CD4-positive, alpha-beta memory T cell (primary cell): ENCODE measurements at places on chromosomes 7 and 10. TPM values are rescaled to one million over a fixed set of nuclear protein-coding genes. Genes with fewer than 3 reads are reported as not detected.
A peak's percentile ranks its signal among the peaks of the same experiment; 100 is the strongest.

SPDYE2 gene
- 0.28 TPM for total RNA-seq

DNA sequence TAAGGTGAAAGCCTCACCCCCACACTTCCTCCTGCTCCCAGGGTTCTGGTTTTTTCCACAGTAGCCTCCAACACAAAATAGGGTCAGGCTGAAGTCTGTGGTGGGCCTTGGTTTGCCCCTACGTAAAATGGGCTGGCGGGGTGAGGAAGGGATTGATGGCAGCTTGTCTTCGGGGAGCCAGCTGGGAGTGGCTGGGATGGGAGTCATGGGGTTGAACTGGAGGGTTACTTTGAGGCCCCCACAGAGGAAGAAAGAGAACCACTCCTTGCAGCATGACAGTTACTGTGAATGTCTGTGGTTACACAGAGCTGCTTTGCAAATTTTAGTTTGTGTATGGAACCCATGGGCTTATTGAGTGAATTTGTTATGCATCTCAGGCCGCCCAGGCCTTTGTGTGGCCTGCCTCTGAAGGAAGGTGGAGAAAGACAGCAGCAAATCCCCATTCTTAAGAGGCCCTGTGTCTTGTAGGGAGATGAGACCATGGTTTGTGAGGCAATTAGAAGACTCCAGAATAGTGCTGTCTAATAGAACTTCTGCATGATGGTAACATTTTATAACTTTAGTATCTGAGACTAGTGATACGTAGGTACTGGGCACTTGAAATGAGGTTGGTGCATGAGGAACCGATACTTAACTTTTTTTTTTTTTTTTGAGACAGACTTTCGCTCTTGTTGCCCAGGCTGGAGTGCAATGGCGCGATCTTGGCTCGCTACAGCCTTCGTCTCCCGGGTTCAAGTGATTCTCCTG is 8.1 kb downstream of the TRIM8 start:
- H3K36me3 ChIP-seq, result peaks cover 39% of the 10 kb centered on the region
- H3K4me3 ChIP-seq, result no peak overlapping the region
- peaks cover 59% of the 10 kb centered on the region for H3K4me1 ChIP-seq
- H3K27ac ChIP-seq, result peak overlapping the region; percentile 82
- no peaks in the 10 kb centered on the region for H3K27me3 ChIP-seq

DNA sequence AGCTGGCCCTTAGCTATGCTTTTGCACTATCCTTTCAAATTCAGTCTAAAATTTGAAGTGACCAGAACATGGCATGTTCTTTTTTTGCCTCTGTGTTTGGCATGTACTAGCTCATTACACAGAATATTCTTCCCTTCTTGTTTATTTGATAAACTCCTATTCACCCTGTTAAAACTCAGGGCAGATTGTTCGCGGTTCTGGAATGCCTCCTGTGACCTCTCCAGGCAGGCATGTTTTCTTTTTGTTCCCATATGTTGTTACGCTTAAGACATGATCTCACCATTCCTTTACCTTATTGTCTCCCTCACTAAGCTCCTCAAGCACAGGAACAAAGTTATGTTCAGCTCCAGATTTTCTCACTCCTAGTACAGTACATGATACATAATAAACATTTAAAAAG is 181.7 kb downstream of the CCSER2 start:
- no peaks in the 10 kb centered on the region for H3K4me1 ChIP-seq
- no peak overlapping the region for H3K27ac ChIP-seq
- H3K27me3 ChIP-seq, result no peaks in the 10 kb centered on the region
- no peak for DNase-seq

DNA sequence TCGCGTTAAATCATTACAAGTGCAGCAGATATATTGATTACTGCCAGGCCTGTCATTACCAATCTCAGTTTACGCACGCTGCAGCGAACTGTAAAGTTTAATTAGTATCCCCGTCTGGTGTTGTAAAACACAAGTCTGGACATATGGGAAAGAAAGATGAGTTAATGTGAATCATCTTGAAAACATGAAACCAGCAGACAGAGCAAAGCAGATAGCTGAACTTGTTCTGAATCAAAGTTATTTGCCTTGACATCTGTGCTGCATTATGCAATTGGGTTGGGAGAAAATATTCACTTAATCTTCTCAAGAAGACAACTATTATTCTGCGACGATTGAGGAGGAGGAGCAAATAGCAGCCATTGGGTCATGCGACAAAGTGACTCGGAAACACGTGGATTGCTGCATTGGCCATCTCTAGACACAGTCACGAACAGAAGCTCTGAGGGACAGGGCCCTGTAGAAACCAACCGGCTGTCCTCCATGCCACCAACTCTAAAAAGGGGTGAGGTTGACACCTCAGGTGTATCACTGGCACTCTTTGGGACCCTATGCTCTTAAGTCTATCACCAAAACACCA is 156.3 kb upstream of the C7orf33 start:
- no peak for DNase-seq
- no peak overlapping the region for H3K4me3 ChIP-seq
- no peak overlapping the region for H3K27ac ChIP-seq
- H3K36me3 ChIP-seq, result no peaks in the 10 kb centered on the region
- H3K4me1 ChIP-seq, result no peaks in the 10 kb centered on the region

DPP6 gene
- total RNA-seq, result not detected

PTN gene
- not detected for total RNA-seq

LRCH4 gene
- 412 TPM for total RNA-seq

DNA sequence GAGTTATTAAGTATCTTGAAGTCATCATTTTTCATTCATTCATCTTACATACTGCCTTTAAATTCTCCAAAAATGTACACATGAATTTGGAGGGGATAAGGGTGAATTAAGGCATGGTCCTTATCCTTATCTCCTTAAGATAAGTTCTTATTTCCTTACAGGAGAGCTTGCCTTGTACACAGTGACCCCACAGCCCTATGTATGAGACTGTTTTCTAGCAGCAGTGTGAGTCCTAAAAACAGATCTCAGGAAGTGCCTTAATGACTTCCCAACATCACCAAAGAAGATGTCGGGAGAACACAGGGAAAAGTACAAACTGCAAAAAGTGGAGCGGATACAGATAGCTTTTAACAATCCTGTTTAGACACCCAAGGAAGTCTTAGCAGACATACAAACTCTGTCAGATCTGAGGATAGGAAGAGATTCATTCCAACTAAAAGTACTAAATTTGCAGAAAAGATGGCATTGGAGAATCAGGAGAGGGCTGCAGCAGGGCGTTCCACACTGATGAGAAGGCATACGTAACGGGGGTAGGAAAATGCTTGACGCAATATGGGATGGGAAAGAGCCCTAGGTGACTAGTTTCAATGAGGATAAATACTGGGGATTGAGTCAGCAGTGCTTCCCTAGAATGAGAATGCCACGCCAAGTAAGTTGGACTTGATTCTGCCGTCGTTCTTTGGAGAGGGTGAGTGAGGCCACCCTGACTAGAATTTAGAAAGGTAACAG is 570.2 kb downstream of the PARD3 start:
- no peaks in the 10 kb centered on the region for H3K36me3 ChIP-seq
- H3K27ac ChIP-seq, result no peak overlapping the region
- no peak overlapping the region for H3K4me3 ChIP-seq

- H3K27me3 ChIP-seq, result no peaks in the 10 kb centered on the region
- H3K4me1 ChIP-seq, result peaks cover 37% of the 10 kb centered on the region
- H3K4me3 ChIP-seq, result no peak overlapping the region
- DNase-seq, result no peak
- peaks cover 20% of the 10 kb centered on the region for H3K36me3 ChIP-seq
These were observed 8.1 kb downstream of the SRGN start for GRCh38 chr10:69096045-69096444.

GRCh38 chr7:150978126-150978789 is at the start of gene KCNH2:
Gene KCNH2, minus strand, starts transcription at chr7:150978321. Its CDS starts 408 bp downstream, at chr7:150977913.
- DNase-seq, result peak; percentile 32
- H3K27me3 ChIP-seq, result peaks cover 22% of the 10 kb centered on the region
- H3K36me3 ChIP-seq, result no peaks in the 10 kb centered on the region
- no peak within 1 kb of the TSS for H3K27ac ChIP-seq
- no peak within 1 kb of the TSS for H3K4me3 ChIP-seq

DNA sequence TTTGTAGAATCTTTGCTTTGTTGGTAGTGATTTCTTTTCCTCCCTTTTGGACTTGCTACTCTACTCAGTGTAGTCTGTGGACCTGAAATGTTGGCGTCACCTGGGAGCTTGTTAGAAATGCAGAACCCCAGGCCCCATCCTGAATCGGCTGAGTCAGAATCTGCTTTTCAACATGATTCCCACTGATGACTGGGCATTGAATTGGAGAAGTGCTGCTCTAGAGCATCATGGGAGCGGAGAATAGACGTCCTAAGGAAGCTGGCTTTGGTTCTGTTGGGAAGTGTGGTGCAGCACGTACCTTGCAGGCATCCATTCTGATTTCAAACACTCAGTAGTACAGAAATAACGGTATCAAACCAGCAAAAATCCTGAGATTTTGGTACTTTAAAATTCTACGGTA is 54.7 kb downstream of the RBM33 start:
- peaks cover 20% of the 10 kb centered on the region for H3K4me1 ChIP-seq
- DNase-seq, result no peak
- H3K36me3 ChIP-seq, result peaks cover 23% of the 10 kb centered on the region
- H3K27me3 ChIP-seq, result no peaks in the 10 kb centered on the region
- H3K4me3 ChIP-seq, result no peak overlapping the region

DNA sequence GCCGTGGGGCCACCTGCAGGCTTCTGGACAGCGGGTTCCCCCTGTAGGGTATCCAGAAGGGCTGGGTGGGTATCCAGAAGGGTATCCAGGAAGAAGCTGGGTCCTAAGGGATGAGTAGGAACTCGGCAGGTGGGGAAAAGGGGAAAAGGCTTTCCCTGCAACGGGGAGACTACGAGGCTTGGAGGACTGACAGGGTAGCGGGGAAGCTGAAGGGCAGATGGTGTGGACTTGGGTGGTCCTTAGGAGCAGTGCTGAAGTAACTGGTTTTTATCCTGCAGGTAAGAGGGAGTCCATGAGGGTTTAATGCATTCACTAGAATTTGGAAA is 525 bp downstream of the UBE2D4 start:
- H3K27me3 ChIP-seq, result no peaks in the 10 kb centered on the region
- DNase-seq, result no peak
- H3K4me1 ChIP-seq, result peaks cover 30% of the 10 kb centered on the region
- H3K36me3 ChIP-seq, result no peaks in the 10 kb centered on the region
- H3K4me3 ChIP-seq, result peak overlapping the region; percentile 67
- peak overlapping the region; percentile 76 for H3K27ac ChIP-seq

DNA sequence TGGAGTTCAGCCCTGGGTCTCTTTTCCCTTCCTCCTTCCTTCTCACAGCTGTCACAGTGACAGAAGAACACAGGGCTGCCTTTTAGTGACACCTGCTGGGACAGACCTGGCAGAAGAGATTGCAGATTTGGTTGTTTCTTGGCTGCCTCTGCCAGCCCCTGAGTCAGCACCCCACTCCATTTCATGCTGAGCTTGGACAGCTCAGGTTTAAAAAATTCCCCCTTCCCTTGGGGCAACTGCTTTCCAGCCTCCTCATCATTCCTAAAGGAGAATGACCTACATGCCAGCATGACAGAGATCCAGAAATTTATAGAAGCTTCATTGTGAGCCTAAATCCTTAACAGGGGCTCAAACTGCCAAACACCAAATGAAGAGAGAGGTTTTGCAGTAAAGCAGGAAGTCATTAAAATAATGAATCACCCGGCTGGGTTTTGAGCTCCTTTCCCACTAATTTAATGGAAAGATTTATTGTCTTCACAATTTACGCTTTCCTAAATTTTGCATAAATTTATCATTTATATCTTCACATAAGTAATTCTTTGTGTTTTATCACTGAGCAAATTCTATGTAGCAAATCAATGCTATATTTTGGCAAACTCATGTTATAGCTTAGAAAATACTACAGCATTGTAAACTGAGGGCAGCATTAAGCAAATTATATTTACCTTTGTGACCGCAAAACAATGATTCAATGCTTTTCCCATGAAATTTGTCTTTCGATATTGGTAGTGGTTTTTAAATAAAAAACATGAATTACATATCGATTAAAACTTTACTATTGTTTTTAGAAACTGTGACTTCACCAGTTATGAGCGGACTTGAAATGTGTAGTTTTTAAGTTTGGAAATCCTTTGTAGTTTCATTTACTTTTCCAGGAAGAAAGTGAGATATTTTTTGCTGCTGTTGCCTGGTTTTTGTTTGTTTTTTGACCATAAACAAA is 399.5 kb upstream of the ANKRD30A start:
- no peak overlapping the region for H3K27ac ChIP-seq
- no peaks in the 10 kb centered on the region for H3K27me3 ChIP-seq
- no peak overlapping the region for H3K4me3 ChIP-seq
- H3K4me1 ChIP-seq, result no peaks in the 10 kb centered on the region
- DNase-seq, result no peak
- H3K36me3 ChIP-seq, result no peaks in the 10 kb centered on the region
